ENCODE measurements at places on chromosomes 16 and 17.

DNA sequence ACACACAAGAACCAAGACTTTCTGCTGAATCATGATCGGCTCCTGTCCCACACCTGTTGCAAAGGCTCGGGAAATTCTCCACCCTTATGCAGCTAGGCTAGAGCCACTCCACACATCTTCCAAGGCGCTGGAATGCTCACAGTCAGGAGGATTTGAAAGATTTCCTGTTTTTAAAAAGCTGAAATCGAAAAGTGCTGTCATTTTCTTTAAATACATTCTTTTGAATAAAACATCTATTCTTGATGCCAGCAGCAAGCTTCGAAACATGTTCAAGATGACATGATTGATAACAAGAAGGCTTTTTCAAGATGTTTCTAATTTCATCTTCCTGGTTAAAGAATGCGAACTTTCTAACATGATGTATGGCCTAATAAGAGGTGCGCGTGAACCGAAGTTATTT lies 219.7 kb upstream of the CDH5 start:
- no peak for DNase-seq

GRCh38 chr17:10052106-10052813 lies 146.1 kb downstream of the GAS7 start:
- DNase-seq, result no peak

DNA sequence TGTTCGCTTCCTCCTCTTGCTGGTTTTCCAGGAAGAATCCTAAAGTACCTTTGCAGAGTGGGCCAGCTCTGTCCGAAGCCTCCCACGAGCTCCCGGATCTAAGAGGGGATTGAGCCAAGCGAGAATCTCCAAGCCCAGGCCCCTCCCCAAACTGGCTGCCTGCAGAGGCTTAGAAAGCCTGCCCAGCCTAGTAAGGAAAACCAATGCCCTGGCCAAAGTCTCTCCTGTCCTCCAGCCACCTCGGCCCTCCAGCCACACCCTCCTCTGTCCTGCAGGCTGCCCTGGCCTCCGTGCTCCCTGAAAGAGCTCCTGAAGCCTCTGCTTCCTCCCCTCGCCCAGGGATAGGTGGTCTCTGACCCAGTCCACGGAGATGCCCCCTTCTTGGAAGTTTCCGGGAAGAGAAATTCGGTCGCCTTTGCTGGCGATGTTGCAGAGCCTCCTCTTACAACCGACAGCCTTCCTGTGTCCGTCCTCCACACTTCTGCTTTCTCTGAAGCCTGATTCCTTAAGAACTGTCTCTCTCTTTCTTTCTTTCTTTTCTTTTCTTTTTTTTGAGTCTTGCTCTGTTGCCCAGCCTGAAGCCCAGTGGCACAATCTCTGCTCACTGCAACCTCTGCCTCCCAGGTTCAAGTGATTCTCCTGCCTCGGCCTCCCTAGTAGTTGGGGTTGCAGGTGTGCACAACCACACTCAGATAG lies 54.9 kb upstream of the TOB1 start:
- DNase-seq, result no peak

GRCh38 chr17:44604116-44604761 lies 47.0 kb downstream of the FZD2 start:
- DNase-seq, result no peak

GRCh38 chr17:81833160-81833920 lies at the start of gene MCRIP1:
Gene MCRIP1 (minus strand): TSS chr17:81833291. CDS start chr17:81824506, 8,785 bp downstream.
- DNase-seq, result peak; percentile 96

DNA sequence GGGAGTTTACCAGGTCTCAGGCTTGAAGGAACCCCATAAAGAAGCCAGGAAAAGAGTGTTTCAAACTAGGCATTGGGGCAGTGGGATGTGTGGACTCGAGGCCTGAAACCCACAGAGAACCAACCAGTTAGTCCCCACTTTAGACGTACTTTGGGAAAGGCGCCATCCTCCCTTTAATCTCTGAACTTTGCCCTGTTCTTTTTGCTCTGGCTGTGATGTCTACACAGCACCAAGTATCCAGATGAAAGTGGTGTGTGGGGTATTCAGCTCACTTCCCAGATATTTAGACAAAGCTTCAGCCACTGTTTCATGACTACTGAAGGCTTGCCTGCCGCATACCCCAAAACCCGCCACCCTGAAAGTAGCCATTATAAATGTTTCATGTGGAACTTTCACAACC lies 116.9 kb upstream of the IRX5 start:
- DNase-seq, result no peak

- no peak for DNase-seq
Measured at GRCh38 chr17:80012765-80013741, 22.6 kb downstream of the TBC1D16 start.

- no peak for DNase-seq
Measured at GRCh38 chr16:80457871-80458270, 82.9 kb upstream of the DYNLRB2 start.

GRCh38 chr17:58268326-58268725 lies 12.4 kb downstream of the MPO start:
- DNase-seq, result no peak

DNA sequence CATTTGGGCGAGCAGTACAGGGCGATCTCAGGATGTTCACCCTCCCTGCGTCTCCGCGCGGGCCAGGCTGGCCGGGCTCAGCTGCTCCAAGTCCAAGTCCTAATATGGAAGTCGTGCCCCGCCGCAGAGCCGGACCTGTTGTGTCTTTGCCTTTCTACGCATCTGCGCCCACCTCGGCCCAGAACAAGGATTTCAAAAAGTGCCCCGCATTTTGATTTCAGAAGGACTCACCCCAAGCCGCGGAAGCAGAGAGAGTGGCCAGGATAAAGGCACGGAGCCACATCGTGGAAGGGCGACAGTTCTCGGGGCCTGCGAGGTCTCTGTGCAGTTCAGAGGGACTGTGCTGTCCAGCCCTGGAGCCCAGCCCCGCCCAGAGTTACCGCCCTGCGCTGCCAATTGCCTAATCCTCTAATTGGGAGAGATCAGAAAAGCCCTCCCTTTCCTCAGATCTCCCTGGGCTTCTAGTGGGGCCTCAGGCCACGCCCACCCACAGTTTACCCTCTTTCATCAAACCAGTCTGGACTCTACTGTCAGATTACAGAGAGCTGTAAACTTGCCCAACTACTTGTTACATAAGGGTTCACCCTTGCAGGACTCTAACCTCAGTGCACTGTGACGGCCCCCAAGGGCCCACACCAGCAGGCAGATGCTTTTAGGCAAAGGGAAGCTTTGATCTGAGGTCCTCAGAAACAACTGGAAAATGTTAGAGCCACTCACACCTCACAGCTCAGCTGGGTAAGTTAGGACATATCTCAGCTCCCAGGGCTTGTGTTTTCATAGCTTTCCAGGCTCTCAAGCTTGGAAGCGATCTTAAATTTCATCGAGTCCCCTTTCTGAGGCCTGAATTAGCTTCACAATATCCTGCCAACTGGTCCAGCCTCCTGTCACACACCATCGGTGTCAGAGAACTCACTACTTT lies at the start of gene CES1:
CES1 (minus strand) TSS at position 324 of the 919 bp plus-strand sequence; CDS start at position 283, 41 bp downstream.
- DNase-seq, result no peak

- DNase-seq, result no peak
Measured at GRCh38 chr17:78653382-78653781, 76.2 kb upstream of the DNAH17 start.

GRCh38 chr16:67571464-67571863 lies 9.1 kb downstream of the CTCF start:
- DNase-seq, result no peak

- no peak for DNase-seq
Measured at GRCh38 chr17:52026075-52026474, 132.4 kb downstream of the CA10 start.

DNA sequence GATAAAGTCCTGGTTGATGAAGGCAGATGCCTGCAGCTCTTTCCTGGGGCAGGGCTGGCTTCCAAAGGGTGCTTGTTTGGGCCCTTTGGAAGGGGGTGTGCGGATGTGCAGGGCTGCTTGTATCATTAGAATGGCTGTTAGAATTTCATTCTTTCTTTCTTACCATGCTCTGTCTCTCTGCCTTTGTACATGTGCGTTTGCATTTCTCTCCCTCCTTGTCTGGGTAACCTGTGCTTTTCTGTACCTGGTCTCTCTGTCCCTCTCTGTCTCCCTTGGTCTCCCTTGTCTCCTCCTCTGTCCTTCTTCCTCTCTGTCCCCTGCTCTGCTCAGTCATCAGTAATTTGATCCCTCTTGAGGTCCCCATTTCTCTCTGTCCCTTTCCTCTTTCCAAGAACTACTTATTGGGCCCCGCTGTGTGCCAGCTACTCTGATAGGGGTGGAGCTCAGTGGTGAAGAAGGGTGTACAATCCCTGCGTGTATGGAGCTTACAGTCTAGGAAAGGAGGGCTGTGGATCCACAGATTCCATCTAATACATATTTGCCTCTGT lies 69.3 kb downstream of the PLCG2 start:
- DNase-seq, result no peak

DNA sequence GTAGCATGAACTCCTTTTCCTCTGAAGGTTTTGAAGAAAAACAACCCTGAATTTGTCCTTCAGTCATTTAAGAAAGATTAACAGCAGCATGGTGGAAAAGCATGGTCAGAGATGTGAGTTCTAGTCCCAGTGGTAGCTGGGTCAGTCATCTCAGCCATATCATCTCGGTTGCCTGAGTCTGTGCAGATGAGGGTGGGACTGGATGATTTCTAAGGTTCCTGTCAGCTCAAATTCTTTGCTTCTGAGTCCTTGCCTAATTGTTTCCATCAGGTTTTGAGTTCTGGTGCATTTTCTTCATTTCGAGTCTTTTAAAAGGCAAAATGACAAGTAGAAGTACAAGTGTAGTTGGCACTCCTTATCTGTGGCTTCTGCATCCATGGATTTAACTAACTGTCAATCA lies 63.9 kb downstream of the TNRC6C start:
- DNase-seq, result no peak

- DNase-seq, result peak; percentile 95
Measured at GRCh38 chr16:67311607-67312488, 14.7 kb downstream of the KCTD19 start.

DNA sequence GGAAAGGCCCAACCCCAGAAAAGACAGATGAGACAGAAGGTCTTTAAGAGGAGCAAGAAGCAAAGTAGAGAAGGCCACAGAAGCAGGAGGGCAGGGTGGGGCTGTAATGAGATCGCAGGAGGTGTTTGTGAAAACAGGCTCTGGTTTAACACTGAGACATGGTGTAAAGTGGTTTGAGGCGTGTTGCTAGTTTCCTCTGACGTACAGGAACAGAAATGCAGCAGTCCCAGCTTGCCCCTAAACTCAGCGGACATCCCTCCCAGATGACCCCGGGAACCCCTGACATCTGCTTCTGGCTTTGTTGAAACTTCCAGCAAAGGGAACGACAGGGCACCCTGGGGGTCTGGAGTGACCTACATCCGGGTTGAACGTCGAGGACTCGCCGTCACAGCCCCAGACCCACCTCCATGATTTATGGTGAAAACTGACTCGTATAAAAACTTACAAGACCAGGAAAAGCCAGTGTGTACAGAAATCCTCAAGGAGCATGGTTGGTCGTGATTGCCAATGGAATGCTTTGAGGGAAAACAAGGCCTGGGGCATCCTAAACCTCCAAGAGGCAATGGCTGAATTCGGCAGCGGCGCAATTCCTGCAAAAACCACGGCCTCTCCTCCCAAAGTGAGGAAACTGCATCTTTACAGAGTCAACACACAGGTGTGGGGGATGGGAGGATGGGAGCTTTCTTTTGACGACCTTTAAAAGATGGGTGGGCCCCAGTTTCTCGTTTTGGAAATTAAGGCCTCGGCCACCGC lies 25.8 kb downstream of the LITAF start:
- DNase-seq, result no peak

DNA sequence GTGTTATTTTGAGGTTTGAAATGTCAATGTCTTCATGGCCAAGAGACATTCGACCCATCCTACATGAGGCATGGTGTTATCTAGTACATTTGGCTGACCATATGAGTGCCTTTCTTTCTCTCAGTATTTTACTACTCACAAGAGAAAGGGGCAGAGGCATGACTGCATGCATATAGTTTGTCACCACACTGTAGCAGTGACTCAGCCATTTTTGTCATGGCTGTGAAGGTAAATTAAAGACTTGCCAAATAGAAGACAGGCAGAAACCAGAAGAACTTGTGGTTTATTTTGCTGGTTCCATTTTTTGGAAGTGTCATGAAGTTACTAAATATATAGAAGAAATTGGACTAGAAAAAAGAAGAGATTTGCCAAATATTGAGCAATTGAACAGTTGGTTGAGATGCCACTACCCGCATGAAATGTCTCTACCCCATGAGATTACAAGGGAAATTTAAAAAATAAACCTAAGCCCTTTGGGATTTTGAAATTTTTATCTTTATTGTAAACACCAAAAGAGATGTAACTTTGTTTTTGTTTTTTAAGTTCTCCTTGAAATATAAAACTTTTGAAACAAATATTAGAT lies 170.3 kb downstream of the CHD9 start:
- DNase-seq, result no peak

GRCh38 chr17:50487213-50488096 lies 8.8 kb downstream of the RSAD1 start:
- peak; percentile 97 for DNase-seq

DNA sequence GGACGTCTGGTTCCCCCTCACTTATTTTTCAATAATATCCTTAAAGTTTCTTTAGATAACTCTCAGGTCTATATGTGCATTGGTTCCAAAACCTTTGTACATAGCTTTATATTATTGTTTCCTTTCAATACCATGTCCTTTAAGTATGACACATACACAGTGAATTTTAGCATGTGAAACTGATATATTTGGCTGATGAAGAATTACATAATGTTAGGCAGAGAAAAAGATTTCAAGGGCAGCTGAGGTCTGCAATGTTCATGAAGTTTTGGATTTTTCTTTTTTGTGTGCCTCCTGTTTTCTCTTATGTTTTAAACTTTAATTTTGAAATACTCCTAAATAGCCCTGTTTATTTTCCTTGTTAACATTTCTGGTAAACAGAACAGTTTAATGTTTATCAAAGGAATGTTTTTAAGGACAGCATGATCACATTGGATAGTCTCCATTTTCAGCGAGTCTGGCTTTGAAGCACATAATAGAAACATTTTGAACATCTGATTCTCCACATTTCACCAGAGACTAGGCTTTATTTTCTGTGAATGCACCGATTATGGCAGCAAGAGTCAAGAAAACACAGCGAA lies 32.9 kb upstream of the FBXO47 start:
- no peak for DNase-seq
